ENCODE measurements at places on chromosomes 2 and 18.

DNA sequence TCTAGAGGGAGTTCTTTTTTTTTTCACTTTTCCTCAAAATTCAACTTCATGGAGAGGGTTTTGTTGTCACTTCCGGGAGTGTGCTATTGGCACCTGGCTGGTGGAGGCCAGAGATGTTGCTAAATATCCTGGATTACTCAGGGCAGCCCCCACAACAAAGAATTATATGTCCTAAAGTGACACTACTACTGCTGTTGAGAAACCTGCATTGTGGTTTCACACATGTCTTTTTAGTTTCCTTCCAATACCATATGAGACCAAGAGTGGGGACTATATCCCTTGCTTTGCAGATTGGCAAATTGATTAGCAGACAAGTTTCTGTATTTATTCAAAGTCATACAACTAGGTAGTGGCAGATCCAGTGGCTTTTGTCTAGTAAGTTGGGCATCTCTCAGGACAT is 826.8 kb downstream of the TRIB2 start:
- DNase-seq: no peak

DNA sequence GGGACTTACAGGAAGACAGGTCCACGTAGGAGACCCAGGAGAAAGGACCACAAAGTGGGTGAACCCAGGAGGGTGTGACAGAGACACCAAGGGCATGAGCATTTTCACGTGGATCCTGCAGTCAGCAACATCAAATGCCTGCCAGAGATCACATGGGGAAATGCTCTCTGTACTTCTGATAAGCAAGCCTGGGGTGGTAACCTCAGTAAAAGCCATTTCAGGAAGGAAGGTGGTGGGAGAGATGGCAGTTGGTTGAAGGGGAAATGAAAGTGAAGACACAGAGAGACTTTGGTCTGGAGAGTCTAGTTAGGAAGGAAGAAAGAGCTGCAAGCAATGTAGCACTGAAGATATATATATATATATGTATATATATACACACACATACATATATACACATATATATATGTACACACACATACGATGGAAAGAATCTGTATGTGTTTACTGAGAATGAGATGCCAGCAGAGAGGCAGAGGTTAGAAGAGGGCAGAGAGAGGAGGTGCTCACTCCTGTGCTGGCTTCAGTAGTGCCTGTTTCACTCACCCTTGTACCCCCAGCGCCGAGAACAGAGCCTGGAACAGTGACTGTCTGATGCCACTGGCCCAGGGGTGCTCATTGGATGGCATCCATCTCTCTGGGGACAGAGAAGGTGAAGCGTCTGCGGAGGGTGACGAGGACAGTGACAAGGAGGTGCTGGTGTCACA is 314.9 kb downstream of the AFF3 start:
- DNase-seq: no peak

- DNase-seq: no peak
Measured at GRCh38 chr2:47174733-47175361, 19.7 kb upstream of the STPG4 start.

DNA sequence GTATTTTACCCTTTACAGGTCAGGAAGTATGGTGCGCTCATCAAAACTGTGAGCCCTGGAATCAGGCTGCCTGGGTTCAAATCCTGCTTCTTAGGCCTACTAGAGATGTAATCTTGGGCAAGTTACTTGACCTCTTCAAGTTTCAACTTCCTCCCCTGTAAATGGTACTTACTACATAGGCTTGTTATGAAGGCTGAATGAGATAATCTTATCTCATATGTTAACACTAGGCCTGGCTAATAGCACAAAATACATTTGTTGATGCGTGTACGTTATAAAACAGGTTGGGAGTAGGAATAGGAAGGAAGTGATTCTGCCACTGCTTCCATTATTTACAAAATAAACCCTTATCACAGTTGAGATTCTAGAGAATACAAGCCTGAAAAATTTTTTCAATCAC is 1.7 kb upstream of the RFTN2 start:
- no peak for DNase-seq

DNA sequence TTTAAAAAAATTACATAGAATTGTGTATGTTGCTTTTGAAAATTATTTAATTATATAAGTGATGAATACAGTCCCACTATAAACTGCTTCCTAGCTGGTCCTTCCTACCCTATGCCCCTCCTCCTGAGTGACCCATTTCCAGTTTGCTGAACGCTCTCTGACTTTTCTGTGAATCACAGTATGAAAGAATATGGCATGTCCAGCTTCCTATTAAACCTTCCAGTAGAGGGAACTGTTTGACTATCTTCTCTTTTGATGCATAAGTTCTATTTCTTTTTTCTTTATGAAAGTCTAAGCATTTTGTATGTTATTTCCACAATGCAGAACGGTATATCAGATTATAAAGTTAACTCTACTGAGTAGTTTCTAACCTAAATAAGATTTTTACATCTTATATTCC is 41.3 kb downstream of the PSMG2 start:
- no peak for DNase-seq

DNA sequence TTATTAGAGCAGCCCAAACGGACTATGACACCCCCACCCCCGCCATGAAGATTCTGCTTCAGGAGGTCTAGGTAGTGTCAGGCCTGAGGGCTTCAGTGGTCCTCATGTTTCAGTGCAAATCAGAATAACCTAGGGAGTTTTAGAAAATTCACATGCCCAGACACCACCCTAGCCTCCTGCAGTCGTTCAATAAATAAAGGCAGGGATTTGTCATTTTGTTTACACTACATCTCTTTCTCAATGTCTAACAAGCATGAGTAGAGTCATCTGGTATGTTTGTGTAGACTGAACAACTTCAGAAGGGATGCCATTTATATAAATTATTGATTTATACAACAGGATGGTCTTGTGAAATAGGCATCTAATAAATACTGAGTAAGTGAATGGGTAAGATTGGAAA is 112.1 kb upstream of the SERPINE2 start:
- DNase-seq: no peak

DNA sequence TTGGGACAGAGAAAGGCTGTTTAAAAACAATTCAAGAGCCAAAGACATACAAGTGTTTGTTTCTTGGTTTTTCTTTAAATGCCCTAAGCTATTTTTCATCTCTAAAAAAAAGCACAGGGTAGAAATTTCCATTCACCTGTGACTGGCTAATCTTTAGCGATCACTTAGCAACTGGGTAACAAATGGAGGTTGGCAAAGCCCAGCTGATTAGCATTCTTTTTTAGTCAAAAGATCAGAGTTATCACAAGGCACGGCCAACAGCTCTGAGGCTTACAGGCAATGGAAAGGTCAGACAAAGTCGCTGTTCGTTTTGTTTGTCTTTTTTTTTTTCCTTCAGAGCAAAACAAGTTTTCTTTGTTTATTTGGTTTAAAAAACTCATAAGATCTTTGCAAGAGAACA is 29.0 kb upstream of the TTR start:
- no peak for DNase-seq

- DNase-seq: no peak
Measured at GRCh38 chr2:44940049-44940494, 1.4 kb upstream of the SIX3 start.

GRCh38 chr18:34970106-34970505 is 71.1 kb upstream of the MAPRE2 start:
- no peak for DNase-seq
